Stimulated activated CD4-positive, alpha-beta T cell treated with anti-CD3 and anti-CD28 coated beads, Interleukin-4, amount 100 ng/mL, for 4 hours (primary cell): ENCODE measurements at places on chromosomes 7 and 10.
A peak's percentile ranks its signal among the peaks of the same experiment; 100 is the strongest.

DNA sequence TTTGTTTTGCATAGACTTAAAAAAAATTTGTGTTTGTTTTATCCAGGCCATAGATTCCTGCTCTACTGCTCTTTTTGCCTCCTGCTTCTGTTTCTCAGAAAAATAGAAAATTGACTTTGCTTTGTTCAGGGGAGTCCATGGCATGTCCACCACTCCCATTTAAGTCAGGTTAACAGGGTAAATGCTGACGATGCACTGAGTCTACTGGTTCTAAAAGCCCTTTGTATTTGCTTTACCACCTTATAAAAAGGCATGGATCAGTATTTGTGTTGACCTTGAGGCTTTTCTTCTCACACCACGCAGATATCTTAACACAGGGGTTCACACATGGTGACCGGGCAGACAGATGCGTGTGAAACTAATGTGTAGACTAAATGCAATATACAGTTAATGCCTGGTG is 139.5 kb upstream of the RHEB start:
- DNase-seq, result no peak

DNA sequence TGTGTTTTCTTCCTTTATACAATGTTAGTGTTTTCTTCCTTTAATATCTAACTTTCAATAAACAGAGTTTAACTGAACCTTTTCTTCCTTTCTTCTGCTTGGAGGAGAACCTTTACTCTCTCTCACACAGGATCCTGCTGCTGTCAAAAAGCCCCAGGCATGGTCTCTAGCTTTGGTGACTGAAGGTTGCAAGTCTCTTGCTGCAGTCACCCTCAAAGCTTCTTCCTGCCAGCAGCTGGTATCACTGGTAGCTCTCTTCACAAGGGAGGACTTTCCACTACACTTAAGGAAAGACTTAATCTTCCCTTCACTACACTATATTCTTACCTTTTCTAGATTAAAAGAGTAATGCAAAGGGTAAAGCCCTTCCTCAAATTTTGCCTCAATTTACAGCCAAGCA is 153.4 kb downstream of the SGMS1 start:
- DNase-seq, result no peak

- DNase-seq, result no peak
Observed at GRCh38 chr10:36725581-36726520, 399.5 kb upstream of the ANKRD30A start.

DNA sequence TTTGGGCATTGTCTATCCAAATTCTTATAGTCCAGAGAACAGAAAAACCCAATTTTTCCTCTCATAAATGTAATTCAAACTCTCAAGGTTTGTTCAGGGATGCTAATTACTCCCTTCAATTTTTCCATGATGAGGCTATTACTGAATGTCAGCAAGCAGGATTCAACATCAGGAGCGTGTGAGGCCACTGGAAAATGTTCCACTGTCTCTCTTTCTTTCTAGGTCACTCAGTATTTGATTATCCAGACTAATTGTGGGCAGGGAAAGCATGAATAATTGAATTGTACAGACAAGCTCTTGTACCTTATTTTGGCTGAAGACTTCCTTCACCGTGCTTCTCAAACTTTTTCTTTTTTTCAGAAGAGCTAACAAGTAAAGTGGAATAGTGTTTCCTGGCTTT is 30.7 kb downstream of the THNSL1 start:
- DNase-seq, result no peak

- no peak for DNase-seq
Observed at GRCh38 chr7:94146408-94146807, 142.3 kb upstream of the BET1 start.

DNA sequence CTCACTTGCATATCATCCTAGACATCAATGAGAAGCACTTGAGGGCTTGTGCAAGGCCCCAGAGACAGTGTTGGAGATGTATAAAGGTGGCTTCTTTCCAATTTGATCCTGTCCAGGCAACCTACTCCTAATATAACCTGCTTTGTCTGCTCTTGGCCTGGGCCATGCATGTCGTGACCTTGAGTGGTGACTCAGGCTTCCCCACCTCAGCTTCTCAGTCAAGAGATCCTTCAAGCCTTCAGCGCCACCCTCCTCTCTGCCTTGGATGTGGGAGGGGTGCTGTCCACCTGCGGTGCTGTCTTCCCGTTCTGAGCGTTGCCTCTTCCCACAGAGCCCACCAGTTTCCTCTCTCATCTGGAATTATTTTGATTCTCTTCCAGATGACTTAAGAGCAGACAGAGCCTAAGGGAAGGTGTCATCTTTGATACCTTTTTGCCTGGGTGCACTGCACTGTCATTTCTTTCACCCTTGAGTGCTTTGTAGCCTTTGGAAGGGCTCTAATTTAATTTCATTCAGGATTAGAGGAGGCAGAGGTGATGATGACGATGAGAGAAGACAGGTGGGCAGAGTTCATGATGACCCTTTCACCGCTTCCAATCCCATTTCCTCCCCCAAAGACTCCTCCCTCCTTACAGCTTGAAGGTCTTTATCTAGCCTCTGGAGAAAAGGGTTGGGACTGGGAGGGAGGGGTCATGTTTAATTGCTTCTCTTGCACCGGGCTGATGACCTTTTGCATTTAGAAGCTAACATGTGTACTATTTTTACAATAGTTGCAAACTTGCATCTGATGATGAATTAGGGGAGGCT is 6.9 kb downstream of the LSMEM1 start:
- DNase-seq, result no peak

DNA sequence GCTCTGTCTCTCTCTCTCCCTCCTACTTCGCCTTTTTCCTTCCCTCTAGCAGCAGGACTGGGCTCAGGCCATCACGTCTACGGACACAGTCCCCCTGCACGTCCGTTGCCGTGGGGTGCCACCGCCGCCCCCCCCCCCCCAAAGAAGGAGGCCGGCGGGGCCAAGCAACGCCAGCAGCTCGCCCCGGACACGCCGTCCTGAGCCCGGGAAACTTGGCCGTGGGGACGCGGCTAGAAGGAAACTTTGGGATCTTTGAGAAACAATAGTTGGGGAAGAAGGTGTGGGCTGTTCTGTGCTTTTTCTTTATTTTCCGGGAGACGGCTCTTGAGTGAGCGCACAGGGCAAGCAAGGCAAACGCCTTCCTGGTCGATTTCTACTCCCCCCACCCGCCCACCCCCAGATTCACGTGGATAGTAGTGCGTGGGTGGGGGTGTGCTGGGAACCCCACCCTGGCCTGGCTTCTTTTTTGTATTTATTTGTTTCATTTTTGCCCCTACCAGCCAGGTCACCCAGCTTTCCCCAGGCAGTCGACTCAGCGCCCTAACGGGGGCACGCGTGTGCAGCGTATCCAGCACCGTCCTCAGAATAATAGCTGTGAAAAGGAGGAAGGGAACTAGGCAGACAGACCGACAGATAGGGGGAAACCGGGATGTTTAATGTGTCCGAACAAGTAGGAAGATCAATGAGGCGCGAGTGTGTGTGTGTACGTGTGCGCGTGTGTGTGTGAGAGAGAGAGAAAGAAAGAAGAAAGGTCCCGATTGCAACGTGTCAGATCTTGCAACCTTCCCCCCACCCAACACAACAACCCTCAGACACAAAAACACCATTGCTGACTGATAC is 1.4 kb downstream of the MXI1 start:
- peak; percentile 27 for DNase-seq

DNA sequence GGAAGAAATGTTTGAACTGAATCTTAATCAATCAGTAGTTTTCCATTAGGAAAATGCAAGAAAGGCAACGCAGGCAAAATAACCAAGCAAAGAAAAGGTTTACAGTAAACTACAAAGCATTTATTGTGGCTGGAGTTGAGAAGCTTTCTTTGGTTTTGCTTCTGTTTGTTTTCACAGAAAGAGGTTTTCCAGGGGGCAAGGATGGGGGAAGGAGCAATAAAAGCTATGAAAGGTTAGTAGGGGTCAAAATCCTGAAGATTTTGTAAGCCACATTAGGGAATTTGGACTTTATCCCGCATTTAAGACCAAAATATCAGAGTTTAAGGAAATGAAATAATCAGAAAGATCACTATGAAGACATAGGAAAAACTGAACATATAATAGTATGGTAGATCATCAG is 51.1 kb downstream of the NT5C2 start:
- DNase-seq, result no peak

DNA sequence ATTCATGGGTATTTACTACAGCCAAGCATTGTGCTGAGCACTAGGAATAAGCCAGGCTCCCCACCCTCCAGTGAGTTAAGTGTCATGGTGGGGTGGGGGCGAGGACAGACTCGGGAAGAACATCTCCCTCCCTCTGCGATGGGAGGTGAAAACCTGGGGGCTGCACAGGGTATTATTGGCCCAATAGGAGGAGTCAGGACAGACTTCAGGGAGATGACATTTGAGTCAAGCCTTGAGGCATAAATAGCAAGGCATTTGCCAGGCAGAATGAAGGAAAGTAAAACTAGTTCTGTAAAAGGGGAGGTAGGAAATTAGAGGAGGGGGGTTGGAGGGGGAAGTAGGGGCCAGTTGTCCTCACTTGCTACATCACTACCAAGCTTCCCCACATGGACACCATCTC is 18.9 kb downstream of the NKX2-3 start:
- no peak for DNase-seq

GRCh38 chr7:50359995-50360925 is 55.7 kb downstream of the IKZF1 start:
- DNase-seq, result peak; percentile 93
